ENCODE measurements at places on chromosomes 12 and 14.

GRCh38 chr14:81771651-81772275 lies 238.1 kb upstream of the SEL1L start:
- DNase-seq = no peak

DNA sequence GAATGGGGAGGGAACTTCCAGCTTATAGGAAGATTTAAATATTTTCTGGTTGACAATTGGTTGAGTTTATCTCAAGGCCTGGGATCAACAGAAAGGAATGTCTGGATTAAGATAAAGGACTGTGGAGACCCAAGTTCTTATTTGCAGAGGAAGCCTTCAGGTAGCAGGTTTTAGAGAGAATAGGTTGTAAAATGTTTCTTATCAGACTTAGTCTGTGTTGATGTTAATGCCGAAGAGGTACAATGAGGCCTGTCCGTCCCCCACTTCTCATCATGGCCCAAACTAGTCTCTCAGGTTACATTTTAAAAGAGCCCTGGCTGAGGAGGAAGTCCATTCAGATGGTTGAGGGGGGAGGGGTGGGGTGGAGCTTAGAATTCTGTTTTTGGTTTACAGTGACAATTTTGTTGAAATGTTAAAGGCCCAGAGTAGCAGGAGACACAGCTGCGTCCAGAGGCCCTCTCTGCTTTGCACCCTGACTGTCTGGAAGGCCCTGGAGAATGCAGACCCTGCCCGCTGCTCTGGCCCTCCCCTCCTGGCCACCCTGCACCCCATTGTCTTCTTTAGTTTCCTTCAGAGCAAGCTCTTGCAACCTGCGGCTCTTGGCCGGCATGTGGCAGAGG lies 672.5 kb upstream of the TMEM132C start:
- no peak for DNase-seq

- peak; percentile 20 for DNase-seq
Measured at GRCh38 chr12:78898416-78898815, 33.8 kb downstream of the SYT1 start.

DNA sequence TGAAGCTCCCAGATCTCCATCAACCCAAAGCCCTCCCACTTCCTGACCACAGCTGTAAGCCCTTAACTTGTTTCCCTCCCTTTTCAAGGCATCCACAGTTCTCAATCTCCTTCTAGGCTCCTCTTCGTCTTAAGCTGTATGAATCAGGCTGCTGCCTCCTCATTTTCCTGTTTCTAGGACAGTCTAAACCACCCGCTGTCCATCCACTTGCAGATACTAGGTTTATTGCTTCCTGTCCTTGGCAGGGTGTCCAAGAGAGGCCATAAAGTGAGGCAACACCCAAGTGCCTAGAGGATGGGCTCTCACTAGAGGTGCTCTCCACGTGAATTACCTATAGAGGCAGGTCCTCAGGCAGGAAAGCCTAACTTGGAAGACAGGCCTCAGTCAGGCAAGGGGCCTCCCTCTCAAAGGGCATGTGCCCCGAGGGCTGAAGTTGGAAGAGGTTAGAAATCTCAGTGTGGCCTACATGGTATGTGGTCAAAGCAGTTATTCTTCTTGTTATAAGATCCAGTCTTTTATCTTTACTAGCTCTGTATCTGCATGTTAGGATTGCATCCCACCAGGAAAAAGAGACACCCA lies 8.8 kb upstream of the TMEM106C start:
- no peak for DNase-seq

DNA sequence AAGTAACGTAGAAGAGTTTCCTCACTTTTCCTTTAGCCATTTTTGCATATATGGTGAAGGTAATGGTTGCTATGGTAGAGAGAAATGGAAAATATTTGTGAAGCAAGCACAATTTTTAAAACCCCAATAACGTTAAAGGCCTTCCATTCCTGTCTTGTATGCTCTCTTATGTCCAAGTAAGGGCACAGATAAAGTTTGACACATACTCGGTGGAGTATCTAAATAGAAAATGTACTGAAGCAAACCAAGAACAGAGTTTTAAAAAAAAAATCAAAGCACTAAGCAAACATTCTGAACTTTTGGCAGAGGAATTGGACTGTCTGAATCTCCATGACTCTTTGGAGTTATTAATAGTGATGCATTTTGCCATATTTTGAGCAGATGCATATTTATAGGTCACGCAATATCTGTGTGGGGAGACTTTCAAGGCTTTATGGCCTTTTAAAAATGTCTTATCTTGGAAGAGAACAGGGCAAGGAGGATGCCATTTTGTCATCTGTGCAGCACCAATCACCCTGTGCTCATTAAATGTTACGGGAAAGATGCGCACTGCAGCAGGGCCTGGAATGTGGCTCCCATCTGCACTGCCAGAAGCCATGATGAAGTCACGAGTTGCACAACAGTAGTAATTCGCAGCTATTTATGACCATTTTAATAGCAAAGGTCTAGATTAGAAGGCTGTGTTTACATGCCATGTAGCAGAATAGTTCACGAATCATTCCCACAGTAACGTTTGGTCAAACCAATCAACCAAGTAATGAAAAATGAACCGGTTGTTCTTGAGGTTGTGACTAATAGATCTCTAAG lies 23.3 kb upstream of the AMIGO2 start:
- DNase-seq = no peak

- DNase-seq = no peak
Measured at GRCh38 chr12:76690921-76691700, 72.8 kb upstream of the ZDHHC17 start.

GRCh38 chr12:109540526-109541412 lies 32.5 kb downstream of the MMAB start:
- DNase-seq = no peak

DNA sequence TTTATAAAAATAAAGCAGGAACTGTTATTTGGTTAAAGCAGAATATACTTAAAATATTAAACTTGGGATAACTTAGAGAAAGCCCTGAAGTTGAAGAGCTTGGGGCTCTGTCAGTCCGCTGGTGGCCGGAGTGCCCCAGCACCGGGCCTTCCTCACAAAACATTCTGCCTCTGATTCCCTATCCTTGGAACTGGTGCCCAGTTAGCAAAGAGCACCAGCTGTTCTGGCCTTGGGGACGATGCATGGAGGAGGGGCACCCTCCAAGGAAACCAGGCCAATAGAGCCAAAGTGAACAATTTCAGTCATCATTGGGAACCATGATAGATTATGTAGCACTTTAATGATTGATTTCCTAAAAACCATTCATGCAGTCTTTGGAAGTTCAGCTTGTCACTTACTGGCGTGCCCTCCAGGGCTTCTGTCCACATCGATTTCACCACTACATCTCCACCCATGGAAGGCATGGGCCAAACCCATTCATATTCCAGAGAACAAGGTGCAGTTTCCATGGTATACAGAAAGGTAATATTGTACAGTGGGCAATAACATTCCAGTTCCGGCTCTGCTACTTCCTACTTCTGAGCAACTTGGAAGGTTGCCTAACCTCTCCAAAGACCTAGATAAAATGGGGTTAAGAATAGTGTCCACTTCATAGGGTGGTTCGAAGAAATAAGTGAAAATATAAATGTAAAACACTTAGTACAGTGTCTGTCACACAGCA lies 145.9 kb downstream of the ETV6 start:
- DNase-seq = no peak

GRCh38 chr14:70049605-70050004 lies 139.1 kb downstream of the SLC8A3 start:
- no peak for DNase-seq
